ENCODE measurements at places on chromosomes 4 and X. TPM values are rescaled to one million over a fixed set of nuclear protein-coding genes. Genes with fewer than 3 reads are reported as not detected.

- DNase-seq, result peak; percentile 14
Observed at GRCh38 chrX:133985164-133985966, at the start of gene GPC3. TSS of gene GPC3 (minus strand) at chrX:133985594.

- DNase-seq, result no peak
Observed at GRCh38 chr4:152962150-152962549, 26.0 kb downstream of the FHDC1 start.

GRCh38 chrX:20063716-20064351 lies 52.9 kb downstream of the MAP7D2 start:
- no peak for DNase-seq

The SASH3 gene
- total RNA-seq, result not detected

- no peak for DNase-seq
Observed at GRCh38 chr4:155552180-155552579, 114.5 kb upstream of the GUCY1A1 start.

The TRAM1L1 gene
- total RNA-seq, result 0.17 TPM
